Myocyte (in vitro differentiated cells): ENCODE measurements at places on chromosomes 1 and 21. TPM values are rescaled to one million over a fixed set of nuclear protein-coding genes. Genes with fewer than 3 reads are reported as not detected.

The ANXA9 gene
- total RNA-seq: not detected in 2 replicates

The KAZN gene
- total RNA-seq: 11.6 and 15.0 TPM in 2 replicates

The BTBD8 gene
- total RNA-seq: 3.9 and 6.0 TPM in 2 replicates

The CFHR4 gene
- total RNA-seq: not detected in 2 replicates

The GORAB gene
- 14.0 and 18.8 TPM in 2 replicates for total RNA-seq

The IL10 gene
- not detected in 2 replicates for total RNA-seq

The EPHA2 gene
- total RNA-seq: 18.1 and 25.2 TPM in 2 replicates

The SCCPDH gene
- total RNA-seq: 101 and 120 TPM in 2 replicates

The CDC14A gene
- total RNA-seq: 5.9 and 8.5 TPM in 2 replicates

The SPATA46 gene
- total RNA-seq: not detected in 2 replicates

The FASLG gene
- not detected in 2 replicates for total RNA-seq

The SLC16A4 gene
- 26.9 and 38.2 TPM in 2 replicates for total RNA-seq

The EFHD2 gene
- 84.4 and 207 TPM in 2 replicates for total RNA-seq

DNA sequence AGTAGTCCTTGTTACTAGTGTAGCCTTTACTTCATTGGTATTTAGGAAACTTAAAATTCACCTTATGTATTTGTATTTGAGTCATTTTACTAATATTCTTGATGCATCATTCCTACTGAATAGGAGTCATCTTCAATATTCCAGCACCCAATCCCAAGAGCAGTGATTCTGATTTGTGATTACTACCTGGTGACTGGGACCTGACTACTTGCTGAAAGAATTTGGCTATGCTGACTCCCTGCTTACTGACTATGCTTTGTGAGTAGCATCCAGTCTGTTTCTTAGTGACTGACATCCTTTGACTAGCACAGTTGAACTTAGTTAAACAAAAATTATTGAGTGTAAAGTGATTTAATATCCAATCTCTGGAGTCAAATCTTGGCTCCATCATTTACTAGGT, 129.9 kb upstream of the NEGR1 start:
- no peak for DNase-seq

GRCh38 chr1:218412171-218412570, 67.0 kb downstream of the TGFB2 start:
- no peak for DNase-seq

- no peak for DNase-seq
Measured at GRCh38 chr1:17636612-17637011, 97.1 kb downstream of the ARHGEF10L start.

- DNase-seq: no peak
Measured at GRCh38 chr1:5881526-5882222, 110.6 kb downstream of the NPHP4 start.

- DNase-seq: no peak
Measured at GRCh38 chr1:62727656-62728407, 39.6 kb upstream of the DOCK7 start.

- DNase-seq: no peak
Measured at GRCh38 chr1:179757933-179758332, 14.8 kb downstream of the FAM163A start.

DNA sequence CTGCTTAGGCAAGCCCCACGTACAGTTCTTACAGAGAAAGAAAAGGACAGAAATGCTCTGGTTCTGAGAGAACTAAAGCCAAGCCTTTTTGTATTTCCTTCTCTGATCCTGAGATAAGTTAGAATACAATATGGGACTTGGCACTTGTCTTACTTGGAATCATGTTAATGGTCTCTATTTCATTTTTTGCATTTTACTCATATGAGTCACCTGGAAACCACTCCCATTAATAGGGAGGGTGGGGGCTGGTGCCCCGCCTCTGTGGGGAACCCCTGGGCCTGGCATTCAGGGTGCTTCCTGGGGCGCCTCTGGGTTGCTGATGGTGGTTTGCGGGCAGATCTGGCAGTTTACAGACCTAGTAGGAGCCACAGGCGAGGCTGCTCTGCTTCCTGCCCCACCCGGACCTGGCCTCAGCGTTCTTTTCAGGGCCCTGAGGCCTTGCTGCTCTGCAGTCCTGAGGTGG, 26.7 kb downstream of the TSPAN2 start:
- peak; percentile 50 for DNase-seq

DNA sequence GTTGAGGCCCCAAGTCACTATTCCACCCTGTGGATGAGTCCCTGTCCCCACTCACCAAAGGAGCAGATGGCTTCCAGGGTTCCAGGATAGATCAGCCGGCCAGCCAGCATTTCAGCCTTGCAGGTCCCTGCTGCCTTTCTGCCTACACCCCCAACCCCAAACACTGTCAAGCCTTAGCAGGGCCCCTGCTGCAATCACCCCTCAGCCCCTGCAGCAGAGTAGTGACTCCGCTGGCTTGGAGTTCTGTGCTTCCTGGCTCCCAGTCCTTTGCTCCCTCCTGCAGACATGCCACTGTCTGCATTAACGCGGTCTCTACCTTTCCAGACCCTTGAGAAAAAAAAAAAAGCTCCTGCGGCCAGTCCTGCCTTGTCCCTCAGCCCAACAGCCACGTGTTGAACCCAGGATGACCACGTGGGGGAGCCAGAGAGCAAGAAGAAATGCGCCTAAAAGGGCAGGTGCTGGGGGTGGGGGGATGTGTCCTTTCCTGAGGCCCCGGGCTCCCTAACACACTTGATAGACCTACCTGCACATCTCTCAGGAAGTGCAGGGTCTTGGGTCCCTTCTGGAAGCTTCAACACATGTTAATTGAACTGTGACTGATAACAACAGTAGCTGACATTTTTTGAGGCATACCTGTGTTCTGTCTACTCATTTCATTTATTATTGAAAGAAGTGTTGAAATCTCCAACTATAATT, 37.4 kb downstream of the RASSF5 start:
- DNase-seq: peak; percentile 72

DNA sequence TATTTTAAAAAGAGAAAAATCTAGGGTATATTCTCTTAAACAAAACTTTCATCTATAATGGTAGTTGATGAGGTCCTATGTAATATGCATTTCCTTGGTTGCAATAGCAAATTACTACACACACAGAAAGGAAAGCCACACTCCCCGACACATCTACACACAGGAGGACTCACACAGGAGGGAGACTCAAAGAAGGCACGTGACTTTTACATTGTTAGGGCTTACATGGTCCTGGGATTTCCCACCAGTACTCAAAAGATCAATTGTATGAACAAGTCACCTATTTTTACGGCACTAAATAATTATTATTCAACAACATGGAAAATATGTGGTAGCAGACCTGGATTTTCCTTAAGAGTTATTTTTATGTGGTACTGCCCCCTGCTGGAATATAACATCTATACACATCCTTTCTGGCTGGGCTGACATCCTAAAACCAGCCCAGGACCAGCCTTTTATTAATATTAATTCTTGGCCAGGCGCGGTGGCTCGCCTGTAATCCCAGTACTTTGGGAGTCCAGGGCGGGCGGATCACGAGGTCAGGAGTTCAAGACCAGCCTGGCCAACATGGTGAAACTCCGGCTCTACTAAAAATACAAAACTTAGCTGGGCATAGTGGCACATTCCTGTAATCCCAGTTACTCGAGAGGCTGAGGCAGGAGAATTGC, 33.9 kb upstream of the LGALS8 start:
- DNase-seq: peak; percentile 53

- no peak for DNase-seq
Measured at GRCh38 chr1:206961668-206962067, 8.6 kb downstream of the FCAMR start.

- DNase-seq: no peak
Measured at GRCh38 chr1:56754708-56755479, 64.3 kb downstream of the FYB2 start.

DNA sequence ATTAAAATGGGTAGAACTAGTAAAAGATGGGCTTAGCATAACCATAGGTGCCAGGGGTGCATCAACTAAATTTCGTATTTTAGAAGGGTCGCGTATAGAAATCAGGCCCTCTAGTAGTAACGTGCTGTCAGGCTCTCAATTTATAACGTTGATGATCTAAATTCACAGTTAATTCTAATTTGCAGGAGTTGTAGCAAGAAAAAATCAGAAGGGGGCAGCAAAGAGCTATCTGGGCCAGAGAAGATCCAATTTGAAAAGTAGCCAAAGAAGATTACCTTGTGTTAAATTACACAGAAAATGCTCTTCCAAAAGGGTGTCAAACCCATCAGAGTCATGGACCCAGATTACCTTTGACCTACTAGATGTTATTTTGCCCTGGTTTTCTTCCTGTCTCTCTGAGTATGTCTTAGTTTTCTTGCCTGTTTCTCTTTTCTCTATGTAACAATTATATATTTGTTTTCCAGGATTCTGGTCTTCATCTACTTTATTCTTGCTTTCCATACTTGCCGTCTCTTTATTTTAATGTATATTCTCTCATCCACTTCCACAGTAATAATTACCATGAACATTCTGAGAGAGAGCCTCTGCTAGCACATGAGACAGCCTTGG, 1030.9 kb downstream of the AMY1C start:
- DNase-seq: peak; percentile 3

DNA sequence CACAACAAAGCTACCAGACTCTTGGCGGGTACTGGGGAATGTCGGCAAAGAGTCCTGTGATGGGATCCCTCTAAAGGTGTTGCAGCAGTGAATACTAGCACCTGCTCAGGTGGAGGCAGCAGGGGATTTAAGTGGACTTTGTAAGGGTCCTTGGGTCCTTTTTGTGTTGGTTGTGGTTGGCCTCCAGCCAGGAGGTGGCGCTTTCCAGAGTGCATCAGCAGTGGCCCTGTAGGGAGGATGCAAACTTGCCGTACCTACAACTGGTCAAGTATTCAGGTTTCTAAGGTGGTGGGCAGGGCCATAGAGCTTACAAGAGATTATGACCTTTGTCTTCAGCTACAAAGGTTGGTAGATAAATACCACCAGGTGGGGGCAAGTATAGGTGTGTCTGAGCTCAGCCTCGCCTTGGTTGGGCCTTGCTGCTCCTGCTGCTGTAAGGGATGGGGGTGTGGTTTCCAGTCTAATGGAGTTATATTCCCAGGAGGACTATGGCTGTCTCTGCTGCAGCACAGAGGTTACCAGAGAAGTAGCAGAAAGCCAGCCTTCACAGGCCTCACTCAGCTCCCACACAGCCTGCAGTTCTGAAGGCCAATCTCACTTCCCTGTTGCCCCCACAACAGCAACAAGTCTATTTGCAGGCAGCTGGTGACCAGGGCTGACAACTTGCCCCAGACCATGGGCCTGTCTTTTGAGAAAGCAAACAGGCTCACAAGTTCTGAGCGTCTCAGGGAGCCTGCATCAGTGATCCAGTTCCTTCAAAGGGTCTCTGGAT, 7.3 kb downstream of the OR2M5 start:
- no peak for DNase-seq

DNA sequence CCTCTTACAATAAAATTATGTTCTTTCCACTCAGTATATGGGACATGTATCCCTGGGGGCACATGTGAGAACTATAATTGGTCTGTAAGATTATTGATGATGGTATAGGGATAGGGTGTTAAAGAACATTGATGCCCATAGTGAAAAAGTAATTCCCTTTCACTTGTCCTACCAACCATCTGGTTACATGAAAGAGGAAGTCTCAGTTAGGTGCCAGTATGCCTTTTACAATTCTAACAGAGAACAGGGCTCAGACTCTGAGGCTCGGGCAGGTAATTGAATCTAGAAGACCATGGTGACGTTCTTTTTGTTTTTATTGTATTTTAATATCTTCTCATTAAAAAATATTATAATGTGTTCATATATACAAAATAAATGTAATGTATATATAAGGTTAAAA, 113.6 kb downstream of the FGGY start:
- DNase-seq: no peak

GRCh38 chr1:28273216-28273860, 14.0 kb downstream of the SESN2 start:
- no peak for DNase-seq

DNA sequence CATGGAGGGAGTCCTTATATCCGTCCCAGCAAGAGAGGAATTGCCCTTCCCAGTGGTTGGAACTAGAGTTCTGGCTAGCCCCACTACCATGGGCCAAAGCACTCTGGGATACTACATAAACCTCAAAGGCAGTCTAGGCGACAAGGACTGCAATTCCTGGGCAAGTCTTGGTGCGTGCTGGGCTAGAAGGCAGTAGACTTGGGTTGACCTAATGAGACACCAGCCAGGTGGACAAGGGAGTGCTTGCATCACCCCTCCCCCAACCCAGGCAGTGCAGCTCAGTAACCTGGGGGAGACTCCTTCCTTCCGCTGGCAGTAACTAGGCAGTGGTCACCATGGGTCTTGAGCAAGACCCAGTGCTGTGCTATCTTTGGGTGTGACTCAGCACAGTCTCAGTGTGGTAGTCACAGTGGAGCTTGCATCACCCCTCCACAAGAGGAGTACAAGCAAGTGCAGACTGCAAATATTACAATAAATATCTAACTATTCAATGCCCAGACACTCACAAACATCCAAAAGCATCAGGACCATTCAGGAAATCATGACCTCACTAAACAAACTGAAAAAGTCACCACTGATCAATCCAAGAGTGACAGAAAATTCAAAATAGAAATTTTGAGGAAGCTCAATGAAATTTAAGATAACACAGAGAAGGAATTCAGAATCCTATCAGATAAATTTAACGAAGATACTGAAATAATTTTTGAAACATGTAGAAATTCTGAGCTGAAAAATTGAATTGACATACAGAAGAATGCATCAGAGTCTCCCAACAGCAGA, 84.7 kb upstream of the LYPLAL1 start:
- peak; percentile 86 for DNase-seq

DNA sequence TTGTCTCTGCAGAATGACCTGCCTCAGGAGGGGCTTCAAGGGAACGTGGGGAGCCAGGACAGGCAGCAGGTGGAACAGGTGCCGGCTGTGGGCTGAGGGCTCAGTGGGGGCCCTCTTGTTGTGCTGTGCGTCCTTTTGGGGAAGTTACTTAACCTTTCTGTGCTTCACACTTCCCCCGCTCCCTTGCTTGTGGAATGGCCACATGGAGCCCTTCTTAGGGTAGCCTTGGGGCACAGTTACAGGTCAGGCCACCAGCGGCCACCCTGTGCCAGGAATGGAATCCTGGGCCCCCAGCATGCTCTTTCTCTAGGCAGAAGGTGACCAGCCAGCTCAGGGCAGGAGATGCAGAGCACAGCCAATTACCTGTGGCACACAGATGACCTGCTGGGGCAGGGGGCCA, 2.6 kb downstream of the IKBKE start:
- DNase-seq: no peak

DNA sequence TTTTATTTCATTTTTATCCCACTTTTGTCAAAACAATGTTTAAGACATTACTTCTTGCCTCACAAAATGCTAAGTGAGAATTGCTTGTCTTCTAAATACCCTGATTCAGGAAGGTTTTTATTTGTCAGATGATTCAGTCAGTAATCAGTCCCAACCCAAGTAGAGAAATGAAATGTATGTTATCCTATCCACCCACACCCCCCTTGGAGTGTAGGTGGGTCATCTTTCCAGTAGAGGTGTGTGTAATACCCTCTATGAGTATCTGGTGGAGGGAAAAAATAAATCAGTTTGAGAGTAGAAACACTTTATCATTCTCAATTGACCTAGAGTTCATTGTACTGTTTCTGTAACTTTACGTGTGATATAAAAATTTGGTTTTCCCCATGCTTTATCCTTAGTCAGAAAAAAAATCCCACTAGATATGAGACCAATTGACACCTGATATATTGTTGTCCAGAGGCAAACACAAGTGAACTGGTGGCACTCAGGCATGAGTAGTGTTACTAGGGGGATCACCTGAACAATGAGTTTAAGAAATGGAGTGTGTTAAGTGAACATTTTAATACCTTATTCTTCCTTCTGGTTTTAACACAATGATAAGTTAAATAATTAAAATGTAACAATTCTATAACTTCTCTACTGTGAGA, 153.8 kb upstream of the C1orf105 start:
- no peak for DNase-seq

- DNase-seq: no peak
Measured at GRCh38 chr1:167388976-167389375, 129.4 kb downstream of the CD247 start.

- DNase-seq: no peak
Measured at GRCh38 chr21:34679051-34679450, 10.3 kb downstream of the CLIC6 start.

- peak; percentile 28 for DNase-seq
Measured at GRCh38 chr1:234256359-234256758, 116.9 kb upstream of the COA6 start.
